ENCODE measurements at places on chromosomes 12 and 14. TPM values are rescaled to one million over a fixed set of nuclear protein-coding genes. Genes with fewer than 3 reads are reported as not detected.

DNA sequence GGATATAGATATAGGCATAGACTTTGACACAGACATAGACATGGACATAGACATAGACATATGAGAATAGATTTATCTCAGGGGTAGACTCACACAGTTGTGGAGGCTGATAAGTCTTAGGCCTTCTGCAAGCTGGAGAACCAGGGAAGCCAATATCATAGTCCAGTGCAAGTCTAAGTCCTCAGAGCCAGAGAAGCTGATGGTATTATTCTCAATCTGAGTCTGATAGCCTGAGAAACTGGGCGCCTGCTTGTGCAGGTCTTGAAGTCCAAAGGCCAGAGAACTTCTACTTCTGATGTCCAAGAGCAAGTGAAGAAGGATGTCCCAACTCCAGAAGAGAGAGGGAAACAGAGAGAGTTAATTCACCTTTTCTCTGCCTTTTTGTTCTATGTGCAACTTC is 476.5 kb downstream of the SLC6A15 start:
- H3K27ac ChIP-seq, result no peak overlapping the region
- no peaks in the 10 kb centered on the region for H3K4me1 ChIP-seq
- no peak overlapping the region for H3K4me3 ChIP-seq
- no peaks in the 10 kb centered on the region for H3K27me3 ChIP-seq

The GZMB gene
- total RNA-seq, result 1.1 TPM

DNA sequence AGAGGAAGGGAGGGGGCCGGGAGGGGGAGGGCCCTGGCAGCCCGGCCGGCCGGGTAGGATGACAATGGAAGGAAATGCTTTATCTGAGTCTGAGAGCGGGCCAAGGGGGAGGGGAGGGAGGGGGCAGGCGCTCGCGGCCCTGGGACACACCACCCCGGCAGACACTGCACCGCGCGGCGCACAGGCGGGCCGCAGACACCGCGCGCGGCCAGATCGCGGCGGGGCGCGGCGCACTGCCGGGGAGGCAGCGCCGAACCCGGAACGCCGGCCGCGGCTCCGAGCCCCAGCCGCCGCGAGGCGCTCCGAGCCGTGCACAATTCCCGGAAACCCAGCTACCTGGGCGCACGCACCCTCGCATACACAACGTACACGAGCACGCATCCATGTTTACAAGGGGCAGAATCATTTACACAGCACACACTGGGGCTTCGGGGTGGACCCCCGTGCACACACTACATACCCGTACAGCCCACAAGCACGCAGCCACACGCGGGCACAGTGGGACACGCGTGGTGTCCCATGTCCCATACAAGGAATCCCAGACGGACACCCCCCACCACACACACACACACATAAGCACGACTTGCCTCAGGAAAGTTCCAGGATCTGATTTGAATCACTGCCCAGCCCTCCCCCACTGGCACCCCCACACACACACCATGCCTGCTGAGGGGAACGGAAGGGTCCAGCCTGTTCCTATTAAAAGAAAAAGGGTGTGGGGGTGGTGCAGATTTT is at the start of gene HDAC7:
Gene HDAC7, minus strand, starts transcription at position 8 of the 735 bp plus-strand sequence. CDS start 118 bp downstream, outside the sequence.
- peaks cover 51% of the 10 kb centered on the region for H3K4me1 ChIP-seq
- peak; percentile 82 for DNase-seq
- peak within 1 kb of the TSS; percentile 76 for H3K4me3 ChIP-seq

The VRTN gene
- not detected for total RNA-seq

GRCh38 chr14:101823511-101824120 is 62.1 kb downstream of the PPP2R5C start:
- peak overlapping the region; percentile 52 for H3K4me3 ChIP-seq
- peaks cover 80% of the 10 kb centered on the region for H3K4me1 ChIP-seq
- H3K27ac ChIP-seq, result peak overlapping the region; percentile 100
- DNase-seq, result peak; percentile 55
- no peaks in the 10 kb centered on the region for H3K27me3 ChIP-seq

- no peak overlapping the region for H3K27ac ChIP-seq
- no peak overlapping the region for H3K4me3 ChIP-seq
- no peaks in the 10 kb centered on the region for H3K36me3 ChIP-seq
- no peaks in the 10 kb centered on the region for H3K4me1 ChIP-seq
- H3K27me3 ChIP-seq, result no peaks in the 10 kb centered on the region
- no peak for DNase-seq
Observed at GRCh38 chr14:44494137-44494536, 12.9 kb downstream of the FSCB start.

The KRT77 gene
- total RNA-seq, result not detected

GRCh38 chr12:55982319-55982936 is 8.6 kb downstream of the RAB5B start:
- peaks cover 19% of the 10 kb centered on the region for H3K36me3 ChIP-seq
- peaks cover 23% of the 10 kb centered on the region for H3K4me1 ChIP-seq
- DNase-seq, result peak; percentile 49
- H3K27ac ChIP-seq, result peak overlapping the region; percentile 60
- no peak overlapping the region for H3K4me3 ChIP-seq
- no peaks in the 10 kb centered on the region for H3K27me3 ChIP-seq

GRCh38 chr12:102652645-102653313 is 172.4 kb upstream of the IGF1 start:
- H3K4me3 ChIP-seq, result no peak overlapping the region
- no peak overlapping the region for H3K27ac ChIP-seq
- no peak for DNase-seq
- no peaks in the 10 kb centered on the region for H3K4me1 ChIP-seq
- no peaks in the 10 kb centered on the region for H3K27me3 ChIP-seq
- H3K36me3 ChIP-seq, result no peaks in the 10 kb centered on the region

The GLTP gene
- 21.9 TPM for total RNA-seq

DNA sequence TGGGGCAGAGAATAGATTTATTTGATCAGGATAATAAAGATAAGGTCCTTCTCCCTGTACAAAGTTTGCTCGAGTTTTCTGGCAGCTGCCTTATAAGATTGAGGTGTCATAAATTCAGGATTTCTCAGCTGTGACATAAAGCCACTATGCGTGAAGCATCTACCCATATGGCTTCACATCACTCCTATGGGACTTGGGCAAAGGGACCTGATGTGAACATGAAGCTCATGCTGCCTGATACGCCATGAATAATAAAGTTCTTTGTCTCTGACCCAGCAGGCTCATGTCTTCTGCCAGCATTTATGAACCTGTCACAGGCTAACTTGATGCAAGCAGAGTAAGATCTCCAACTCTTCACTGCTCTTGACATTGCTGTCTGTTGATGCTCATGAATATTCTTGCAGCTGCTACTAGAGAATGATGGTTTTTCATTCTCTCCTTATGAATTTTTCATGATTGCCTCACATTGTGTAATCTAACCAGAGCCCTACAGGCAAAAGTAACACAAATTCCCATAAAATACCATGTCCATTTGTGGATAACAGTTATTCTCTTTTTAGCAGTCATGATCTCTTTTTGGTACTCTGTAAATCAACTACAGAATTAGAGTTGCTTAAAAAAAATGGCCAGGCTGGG is 49.0 kb upstream of the CPNE8 start:
- no peaks in the 10 kb centered on the region for H3K36me3 ChIP-seq
- no peak overlapping the region for H3K27ac ChIP-seq
- H3K4me3 ChIP-seq, result no peak overlapping the region
- no peaks in the 10 kb centered on the region for H3K27me3 ChIP-seq
- H3K4me1 ChIP-seq, result no peaks in the 10 kb centered on the region

DNA sequence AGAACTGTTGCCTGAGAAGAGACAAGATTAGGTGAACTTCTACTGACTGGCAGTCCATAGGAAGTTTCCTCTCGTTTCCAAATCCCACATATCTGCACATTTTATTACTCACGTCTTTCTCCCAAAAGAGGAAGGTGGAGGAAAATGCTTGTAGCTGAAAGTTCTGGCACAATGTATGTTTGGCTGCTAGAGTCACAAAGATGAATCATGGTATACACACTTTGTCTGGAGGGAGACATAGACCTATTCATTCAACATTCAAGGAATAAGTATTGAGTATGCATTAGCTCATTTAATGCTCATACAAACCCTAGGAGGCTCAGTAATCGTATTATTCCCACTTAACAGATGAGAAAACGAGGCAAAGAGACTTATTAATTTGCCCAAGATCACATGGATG is 291.8 kb downstream of the FOXN3 start:
- no peaks in the 10 kb centered on the region for H3K36me3 ChIP-seq
- H3K4me3 ChIP-seq, result no peak overlapping the region
- H3K27ac ChIP-seq, result no peak overlapping the region
- no peaks in the 10 kb centered on the region for H3K27me3 ChIP-seq
- DNase-seq, result no peak
- no peaks in the 10 kb centered on the region for H3K4me1 ChIP-seq

DNA sequence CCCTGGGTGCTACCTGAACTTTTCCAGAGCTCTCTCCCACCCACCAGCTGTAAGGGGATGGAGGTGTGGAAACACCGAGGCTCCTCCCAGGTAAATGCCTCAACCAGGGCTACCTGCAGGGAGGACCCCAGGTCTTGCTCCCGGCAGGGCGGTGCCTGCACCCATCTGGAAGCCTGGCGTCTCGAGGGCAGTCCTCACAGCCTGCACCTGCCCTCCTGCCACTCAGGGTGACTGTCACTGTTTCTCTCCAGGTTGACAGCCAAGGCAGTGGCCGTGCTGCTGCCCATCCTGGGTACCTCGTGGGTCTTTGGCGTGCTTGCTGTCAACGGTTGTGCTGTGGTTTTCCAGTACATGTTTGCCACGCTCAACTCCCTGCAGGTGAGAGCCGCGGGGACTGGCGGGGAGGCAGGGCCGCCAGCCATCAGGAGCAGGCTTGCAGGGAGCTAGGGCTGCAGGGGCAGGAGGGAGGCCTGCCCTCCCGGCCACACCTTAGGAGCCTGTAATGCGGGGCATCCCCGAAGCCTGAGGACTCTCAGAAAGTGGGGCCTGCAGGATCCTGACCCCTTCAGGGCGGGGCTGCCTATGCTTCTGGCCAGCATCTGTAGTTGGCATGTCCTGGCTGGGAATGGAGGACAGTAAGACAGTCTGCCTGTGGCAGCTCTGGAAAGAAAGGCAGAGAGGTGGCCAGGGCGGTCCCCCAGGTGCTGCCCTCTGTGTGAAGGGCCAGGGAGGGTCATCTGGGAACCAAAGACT is 182.3 kb downstream of the ADGRD1 start:
- peaks cover 7% of the 10 kb centered on the region for H3K27me3 ChIP-seq
- H3K4me3 ChIP-seq, result no peak overlapping the region
- H3K36me3 ChIP-seq, result no peaks in the 10 kb centered on the region
- H3K4me1 ChIP-seq, result no peaks in the 10 kb centered on the region
- no peak for DNase-seq

GRCh38 chr14:32252030-32252670 is 49.1 kb upstream of the RNU6-8 start:
- DNase-seq, result peak; percentile 77
- no peaks in the 10 kb centered on the region for H3K4me1 ChIP-seq
- no peaks in the 10 kb centered on the region for H3K36me3 ChIP-seq
- H3K4me3 ChIP-seq, result no peak overlapping the region

The C1QL4 gene
- total RNA-seq, result not detected

DNA sequence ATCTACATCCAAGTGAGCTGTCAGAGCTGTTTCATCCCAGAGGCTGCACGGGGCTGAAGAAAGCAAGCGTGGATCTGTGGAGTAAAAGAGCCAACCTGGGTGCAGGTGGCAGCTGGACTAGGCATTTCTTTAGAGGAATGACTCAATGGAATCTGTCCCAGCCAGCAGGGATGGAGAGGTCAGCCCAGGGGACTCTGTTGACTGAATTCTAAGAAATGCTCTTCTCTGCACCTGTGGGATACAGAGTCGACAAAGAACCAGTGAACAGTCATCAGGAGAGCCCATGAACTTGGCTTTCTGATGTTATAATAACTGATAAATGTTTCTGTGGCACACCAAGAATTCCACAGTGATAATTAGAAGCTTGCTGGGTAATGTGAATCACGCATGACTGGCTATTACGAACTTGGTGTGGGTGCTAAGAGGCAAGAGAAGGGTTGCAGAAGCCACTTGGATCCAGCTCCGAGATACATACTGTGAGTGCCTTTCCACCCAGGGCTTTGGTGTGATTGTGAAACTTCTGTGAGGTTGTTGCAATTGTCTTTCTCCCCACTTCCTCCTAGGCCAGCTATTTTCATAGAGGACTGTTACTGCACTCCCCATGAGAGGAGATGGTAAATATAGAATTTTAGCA is 16.2 kb downstream of the PYGL start:
- no peak for DNase-seq
- no peaks in the 10 kb centered on the region for H3K4me1 ChIP-seq
- no peak overlapping the region for H3K27ac ChIP-seq
- no peaks in the 10 kb centered on the region for H3K36me3 ChIP-seq

The SERPINA9 gene
- 0.74 TPM for total RNA-seq

The PMCH gene
- not detected for total RNA-seq

- H3K36me3 ChIP-seq, result no peaks in the 10 kb centered on the region
- no peak overlapping the region for H3K27ac ChIP-seq
- no peaks in the 10 kb centered on the region for H3K27me3 ChIP-seq
- DNase-seq, result no peak
Observed at GRCh38 chr12:10663869-10664268, 10.0 kb downstream of the STYK1 start.

The TARBP2 gene
- total RNA-seq, result 41.6 TPM

The KLRC2 gene
- total RNA-seq, result not detected

- H3K4me1 ChIP-seq, result no peaks in the 10 kb centered on the region
- no peaks in the 10 kb centered on the region for H3K36me3 ChIP-seq
- no peak overlapping the region for H3K4me3 ChIP-seq
- no peak for DNase-seq
- no peak overlapping the region for H3K27ac ChIP-seq
Observed at GRCh38 chr12:80769553-80770140, 52.9 kb downstream of the MYF5 start.

The C12orf50 gene
- 0.10 TPM for total RNA-seq

GRCh38 chr14:23306412-23307145 is at the start of gene BCL2L2:
BCL2L2 (plus strand) TSS chr14:23306833; CDS start chr14:23307768, 935 bp downstream.
- DNase-seq, result peak; percentile 57
- peaks cover 30% of the 10 kb centered on the region for H3K4me1 ChIP-seq
- H3K27ac ChIP-seq, result peak within 1 kb of the TSS; percentile 54
- peak within 1 kb of the TSS; percentile 43 for H3K4me3 ChIP-seq

GRCh38 chr14:50049093-50049492 is 67.3 kb downstream of the VCPKMT start:
- peaks cover 43% of the 10 kb centered on the region for H3K4me1 ChIP-seq
- no peak for DNase-seq
- no peak overlapping the region for H3K4me3 ChIP-seq
- H3K36me3 ChIP-seq, result peaks cover 23% of the 10 kb centered on the region

- peak; percentile 7 for DNase-seq
- H3K4me3 ChIP-seq, result no peak overlapping the region
- peaks cover 20% of the 10 kb centered on the region for H3K4me1 ChIP-seq
Observed at GRCh38 chr14:32934881-32935633, 3.6 kb upstream of the NPAS3 start.

The RERGL gene
- not detected for total RNA-seq

The PTCSC3 gene
- not detected for total RNA-seq

GRCh38 chr14:58914279-58914855 is 274.1 kb upstream of the DAAM1 start:
- no peaks in the 10 kb centered on the region for H3K4me1 ChIP-seq
- no peaks in the 10 kb centered on the region for H3K36me3 ChIP-seq
- H3K4me3 ChIP-seq, result no peak overlapping the region
- H3K27ac ChIP-seq, result no peak overlapping the region
